ENCODE measurements at places on chromosomes 6 and 20.
A peak's percentile ranks its signal among the peaks of the same experiment; 100 is the strongest.

- no peak for DNase-seq
These were observed 202.7 kb downstream of the CLIC5 start for GRCh38 chr6:45812922-45813321.

- DNase-seq: no peak
These were observed 306.0 kb downstream of the EYA4 start for GRCh38 chr6:133547136-133547535.

DNA sequence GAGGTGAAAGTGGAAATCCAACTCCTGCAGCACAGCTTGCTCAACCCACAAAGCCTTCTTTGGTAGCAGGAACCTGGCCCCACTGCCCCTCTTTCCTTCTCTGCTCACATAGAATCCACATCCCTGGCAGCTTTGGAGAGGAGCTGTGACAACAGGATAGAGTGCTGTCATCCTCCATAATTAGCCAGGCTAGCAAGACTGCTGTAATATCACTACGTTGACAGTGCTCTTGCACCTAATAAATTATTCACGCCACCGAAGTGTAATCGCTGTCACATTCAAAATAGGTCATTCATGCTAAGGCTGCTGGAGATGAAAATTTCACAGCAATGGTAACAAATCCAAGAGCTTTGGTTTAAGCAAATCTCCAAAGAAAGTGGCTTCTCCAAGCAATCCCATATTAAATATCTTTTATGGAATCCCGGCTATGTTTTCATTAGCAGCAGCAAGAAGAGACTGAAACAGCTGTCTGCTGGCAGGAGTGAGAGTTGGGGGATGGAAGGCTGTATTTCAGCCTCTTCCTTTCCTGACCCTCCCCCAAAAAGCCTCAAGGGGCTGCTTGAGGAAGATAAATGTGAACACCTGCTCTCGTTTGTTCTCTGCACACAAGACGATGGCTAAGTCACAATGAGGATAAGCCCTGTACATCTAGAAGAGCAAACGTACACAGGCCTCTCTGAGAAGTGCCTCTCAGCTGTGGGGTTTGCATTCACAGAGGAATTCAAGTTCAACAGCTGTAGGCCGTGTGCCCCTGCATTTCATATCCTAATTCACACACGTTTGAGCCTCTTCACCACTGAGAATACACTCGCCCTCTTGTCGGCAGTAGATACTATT is 16.5 kb downstream of the RIPOR2 start:
- DNase-seq: peak; percentile 46

- peak; percentile 91 for DNase-seq
These were observed at the start of gene NOP56 for GRCh38 chr20:2651772-2652723. NOP56 (plus strand) TSS chr20:2652632; CDS start chr20:2652661, 29 bp downstream.

DNA sequence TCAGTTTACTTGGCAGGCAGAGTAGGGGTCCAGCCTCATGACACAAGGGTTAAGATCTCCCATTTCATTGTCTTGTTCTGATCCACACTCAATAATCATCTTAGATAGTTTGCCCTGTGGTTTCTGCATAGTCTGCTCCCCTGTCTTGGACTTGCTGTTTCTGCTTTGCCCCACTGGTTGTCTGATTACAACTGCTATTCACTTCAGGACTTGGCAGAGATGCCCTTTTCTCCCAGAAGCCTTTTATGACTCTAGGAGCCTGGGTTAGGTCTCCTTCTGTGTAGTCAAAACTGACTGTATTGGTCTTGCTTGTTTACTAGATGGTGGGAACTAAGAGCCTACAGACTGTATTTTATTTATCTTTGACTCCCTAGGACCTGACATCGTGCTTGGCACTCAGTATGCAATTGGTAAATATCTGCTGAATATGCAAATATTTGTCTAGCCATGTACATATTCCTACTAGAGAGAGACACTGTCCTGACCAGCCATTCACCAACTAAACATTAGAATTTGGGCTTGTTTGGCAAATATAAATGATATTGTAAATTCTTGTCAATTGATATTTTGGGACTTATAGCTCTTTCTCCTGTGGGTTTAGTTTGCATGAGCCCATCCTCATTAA is 165.9 kb upstream of the KCNK16 start:
- DNase-seq: no peak

- DNase-seq: peak; percentile 85
These were observed 23.2 kb downstream of the RBCK1 start for GRCh38 chr20:431012-431904.

DNA sequence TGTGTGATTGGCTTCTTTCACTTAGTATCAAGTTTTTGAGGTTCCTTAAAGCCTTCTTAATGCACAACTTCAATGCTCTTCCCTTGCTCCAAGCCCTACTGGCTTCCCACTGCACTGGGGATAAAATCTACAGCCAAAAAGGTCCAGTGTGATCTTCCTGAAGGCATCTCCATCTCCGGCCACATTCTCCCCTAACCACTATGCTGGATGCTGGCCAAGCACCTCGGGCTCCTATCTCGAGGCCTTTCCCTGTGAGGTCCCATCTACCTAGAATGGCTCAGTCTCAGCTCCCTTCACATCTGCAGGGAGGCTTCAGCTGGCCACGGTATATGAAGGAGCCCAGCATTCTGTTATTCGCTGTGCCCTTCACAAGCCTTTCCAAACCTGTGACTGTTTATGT is 48.1 kb downstream of the CNKSR3 start:
- no peak for DNase-seq

DNA sequence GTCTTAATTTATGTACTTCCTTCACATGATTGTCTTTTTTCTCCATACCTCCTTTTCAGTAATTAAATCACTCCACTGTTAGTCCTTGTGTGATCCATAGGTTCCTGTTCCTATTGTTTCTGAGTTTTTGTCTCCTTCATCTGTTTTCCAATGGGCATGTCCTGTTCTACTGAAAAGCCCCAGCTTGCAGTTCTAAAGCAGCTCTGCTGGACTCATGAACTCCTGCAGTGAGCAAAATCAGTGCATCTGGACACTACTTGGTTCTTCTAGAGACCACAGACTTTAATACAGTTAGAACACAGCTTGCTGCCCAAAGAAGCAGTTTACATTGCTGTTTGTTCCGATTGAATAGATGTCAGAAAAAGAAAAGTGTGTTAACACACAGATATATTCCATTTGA is 593.3 kb upstream of the HS3ST5 start:
- no peak for DNase-seq

- DNase-seq: no peak
These were observed 178.8 kb upstream of the PRDM1 start for GRCh38 chr6:105907301-105907700.

DNA sequence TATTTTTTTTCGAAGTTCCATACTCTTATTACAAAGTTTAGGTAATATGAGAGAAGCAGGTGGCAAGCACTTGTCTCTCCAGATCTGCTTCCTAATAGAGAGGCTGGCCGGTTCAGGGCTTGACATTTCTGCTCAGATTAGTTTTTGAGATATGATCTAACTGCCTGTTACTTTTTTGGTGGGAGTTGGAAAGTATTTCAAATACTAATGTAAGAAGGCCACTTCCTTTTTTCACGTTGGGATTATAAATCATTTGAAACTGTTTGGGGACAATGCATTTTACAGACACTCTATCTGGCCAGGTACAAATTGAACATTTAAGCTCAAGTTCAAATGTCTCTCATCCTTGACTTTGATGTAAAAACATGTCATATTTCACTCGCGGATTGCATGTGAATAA is 222.1 kb upstream of the SULF2 start:
- no peak for DNase-seq

GRCh38 chr6:114362957-114363356 is 20.1 kb upstream of the HS3ST5 start:
- DNase-seq: no peak

DNA sequence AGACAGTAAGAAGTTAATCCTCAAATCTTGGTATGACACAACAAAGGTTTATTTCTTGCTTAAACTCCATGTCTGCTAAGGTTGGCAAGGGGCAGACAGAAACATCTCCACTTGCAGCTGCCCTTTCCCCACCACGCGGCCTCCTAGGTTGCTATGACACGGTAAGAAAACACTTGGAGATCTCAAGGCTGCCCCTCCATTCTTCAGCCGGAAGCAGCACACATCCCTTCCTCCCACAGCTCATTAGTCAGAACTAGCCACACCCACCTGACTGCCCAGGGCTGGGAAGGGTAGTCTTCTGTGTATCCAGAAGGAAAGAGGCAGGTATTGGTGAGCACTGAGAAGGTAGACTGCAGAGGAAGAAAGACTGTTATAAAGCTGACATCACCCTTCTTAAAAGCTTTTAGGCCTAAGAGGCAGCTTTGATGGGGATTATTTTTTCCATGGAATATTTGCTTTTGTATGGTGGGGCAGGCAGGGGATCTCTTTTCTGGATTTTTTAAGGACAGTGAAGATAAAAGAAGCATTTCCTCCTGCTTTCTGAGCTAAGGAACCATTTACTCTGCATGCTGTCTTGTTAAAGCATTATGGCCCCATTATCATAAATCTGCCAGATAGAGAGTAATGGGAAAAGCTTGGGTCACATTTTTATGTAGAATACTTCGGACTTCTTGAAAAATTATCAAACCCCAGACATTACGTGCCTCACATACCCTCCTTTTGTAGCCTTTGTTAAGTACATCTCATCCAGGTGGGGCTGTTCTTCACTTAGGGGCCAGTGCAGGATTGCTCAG is 41.6 kb downstream of the MRAP2 start:
- peak; percentile 46 for DNase-seq

GRCh38 chr6:111959766-111960165 is 86.5 kb upstream of the FYN start:
- DNase-seq: no peak

GRCh38 chr6:41535766-41536165 is 10.4 kb upstream of the FOXP4 start:
- no peak for DNase-seq

GRCh38 chr20:4684837-4685413 is 36.8 kb upstream of the PRND start:
- DNase-seq: no peak

DNA sequence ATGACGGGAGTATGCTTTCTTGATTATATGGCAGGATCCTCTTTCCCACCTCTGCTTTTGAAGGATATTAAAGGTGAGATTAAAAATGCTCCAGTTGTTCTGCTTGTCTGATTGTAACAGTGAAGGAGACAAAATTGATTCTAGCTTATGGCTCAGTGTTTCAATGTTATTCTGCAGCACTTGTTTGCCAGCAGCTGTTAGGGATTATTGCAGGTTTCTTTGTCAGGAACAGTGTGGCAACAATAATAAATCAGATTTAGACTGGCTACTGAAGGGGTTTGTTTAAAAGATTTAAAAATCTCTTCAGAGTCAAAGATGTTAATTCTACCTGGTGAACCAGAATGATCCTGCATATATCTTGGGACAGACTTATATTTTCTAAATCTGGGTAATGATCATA is 126.9 kb downstream of the LAMA2 start:
- DNase-seq: peak; percentile 39

- no peak for DNase-seq
These were observed 14.5 kb downstream of the PKIG start for GRCh38 chr20:44596876-44597275.

DNA sequence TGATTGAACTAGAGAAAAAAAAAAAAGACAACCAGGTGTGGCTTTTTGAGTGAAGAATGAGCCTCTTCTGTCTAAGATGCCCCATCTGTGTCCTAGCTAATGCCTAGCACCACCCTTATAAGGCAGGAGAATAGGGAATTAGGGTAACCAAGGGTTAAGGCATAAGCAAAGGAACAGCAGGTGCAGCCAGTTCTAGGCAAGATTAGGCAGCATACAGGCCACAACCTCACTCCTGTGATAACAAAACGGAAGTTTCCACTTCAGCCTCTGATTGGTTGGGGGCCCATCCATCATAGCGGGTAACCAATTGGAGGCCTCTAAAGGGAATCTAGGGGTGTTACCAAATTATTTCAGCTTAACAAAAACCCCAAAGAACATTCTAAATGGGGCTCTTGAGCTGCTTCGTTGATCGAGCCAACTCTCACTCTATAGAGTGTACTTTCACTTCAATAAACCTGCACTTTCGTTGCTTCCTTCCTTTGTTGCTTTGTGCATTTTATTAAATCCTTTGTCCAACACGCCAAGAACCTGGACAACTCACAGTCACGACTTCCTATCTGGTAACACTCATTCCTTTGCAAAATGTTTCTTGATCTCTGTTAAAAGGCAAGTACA is 61.9 kb upstream of the TAGAP start:
- peak; percentile 54 for DNase-seq

DNA sequence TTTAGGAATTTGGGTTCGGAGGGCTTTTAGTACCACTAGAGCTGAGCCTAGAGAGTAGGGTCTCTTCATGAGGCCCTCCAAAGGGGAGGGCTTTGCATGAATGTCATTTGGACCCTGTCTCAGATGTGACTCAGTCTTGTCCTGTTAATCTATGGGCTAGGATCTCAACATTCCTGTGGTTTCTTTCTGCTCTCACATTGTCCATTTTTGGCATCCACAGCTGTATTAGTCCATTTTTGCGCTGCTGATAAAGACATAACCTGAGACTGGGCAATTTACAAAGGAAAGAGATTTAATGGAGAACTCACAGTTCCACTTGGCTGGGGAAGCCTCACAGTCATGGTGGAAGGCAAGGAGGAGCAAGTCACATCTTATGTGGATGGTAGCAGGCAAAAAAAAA is 61.0 kb downstream of the CRYBG1 start:
- no peak for DNase-seq

DNA sequence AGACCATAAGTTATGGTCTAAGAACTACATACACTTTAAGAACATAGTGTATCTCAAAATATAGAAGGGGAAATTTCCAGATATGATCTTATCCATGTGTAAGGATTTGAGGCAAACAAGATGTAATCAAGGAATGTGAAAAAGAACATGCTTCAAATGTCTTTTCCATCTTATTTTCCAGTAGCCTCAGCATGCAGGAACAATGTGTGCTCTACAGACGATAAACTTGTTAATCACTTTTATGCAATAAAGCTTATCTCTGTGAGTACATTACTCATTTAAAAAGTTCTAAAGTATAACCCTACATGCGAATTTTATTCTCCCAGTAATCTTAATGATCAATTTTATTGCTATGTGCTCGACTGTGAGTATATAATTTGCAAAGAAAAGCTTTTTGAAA is 185.2 kb downstream of the ALDH8A1 start:
- DNase-seq: no peak

GRCh38 chr6:131205481-131206244 is 70.4 kb downstream of the AKAP7 start:
- no peak for DNase-seq

DNA sequence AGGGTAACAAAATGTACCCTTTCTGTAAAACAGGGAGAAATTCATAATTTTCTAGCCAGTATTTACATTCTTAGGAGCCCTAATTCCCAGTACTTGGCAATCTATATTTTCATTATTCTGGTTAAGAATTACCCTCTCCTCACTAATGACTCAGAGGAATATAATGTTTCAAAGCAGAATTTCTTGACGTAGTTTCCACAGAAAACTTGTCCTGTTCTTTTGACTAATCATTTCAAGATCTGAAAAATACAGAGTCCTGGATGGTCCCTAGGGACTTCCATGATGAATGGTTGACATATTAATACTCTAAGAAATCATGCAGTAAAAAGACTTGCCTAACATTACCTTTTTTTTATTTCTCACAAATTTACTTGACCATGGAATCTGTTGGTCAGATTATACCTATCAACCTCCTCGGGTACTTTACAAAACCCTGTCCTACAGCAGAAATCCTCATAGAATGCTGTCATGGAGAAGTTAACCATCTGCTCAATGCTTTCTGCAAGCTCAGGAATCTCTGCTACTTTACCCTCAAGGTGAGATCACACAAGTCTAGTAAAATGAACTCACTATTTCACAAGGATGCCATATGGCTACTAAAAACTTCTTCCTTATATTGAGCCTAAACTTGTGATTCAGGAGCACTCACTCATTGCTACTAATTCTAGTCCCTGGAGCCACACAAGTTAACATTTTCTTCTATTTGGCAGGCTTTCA is 202.1 kb upstream of the CNR1 start:
- no peak for DNase-seq

GRCh38 chr6:19086480-19086879 is 699.3 kb downstream of the RNF144B start:
- DNase-seq: no peak

- DNase-seq: peak; percentile 60
These were observed at the start of gene GNAS for GRCh38 chr20:58852543-58853271. GNAS (plus strand) TSS chr20:58852716.
